Esophagus squamous epithelium (tissue), 5 donors: ENCODE measurements at places on chromosomes 1 and 21. TPM values are rescaled to one million over a fixed set of nuclear protein-coding genes. Genes with fewer than 3 reads are reported as not detected.

CSF3R gene
- total RNA-seq = 6.5 TPM

DNA sequence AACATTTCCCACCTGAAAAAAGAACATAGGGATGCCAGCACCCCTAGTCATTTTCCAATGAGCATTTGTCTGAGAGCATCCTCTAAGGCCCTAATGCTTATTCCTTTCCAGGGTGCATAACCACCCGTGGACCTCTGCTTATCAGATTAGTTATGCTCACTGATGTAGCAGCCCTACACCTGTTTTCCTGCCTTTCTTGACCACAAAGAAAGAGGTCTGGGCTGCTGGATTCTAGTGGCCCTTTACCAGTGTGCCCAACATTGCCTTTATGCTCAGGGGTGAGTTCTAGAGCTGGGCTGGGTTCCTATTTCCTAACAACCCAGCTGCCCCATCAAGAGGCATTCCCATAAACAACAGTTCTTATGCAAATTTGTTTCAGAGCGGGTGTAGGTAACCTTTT lies 20.3 kb upstream of the PM20D1 start:
- no peak for DNase-seq

GRCh38 chr1:235998812-235999211 lies 66.1 kb downstream of the NID1 start:
- no peak for DNase-seq

- DNase-seq = no peak
These were observed at the start of gene HES5 for GRCh38 chr1:2529784-2530512. Gene HES5, minus strand, starts transcription at chr1:2530263. Its CDS starts 99 bp downstream, at chr1:2530164.

- DNase-seq = no peak
These were observed 12.5 kb upstream of the GUCA2A start for GRCh38 chr1:42176902-42177519.

GRCh38 chr1:60615666-60616065 lies 466.7 kb upstream of the NFIA start:
- no peak for DNase-seq

DNA sequence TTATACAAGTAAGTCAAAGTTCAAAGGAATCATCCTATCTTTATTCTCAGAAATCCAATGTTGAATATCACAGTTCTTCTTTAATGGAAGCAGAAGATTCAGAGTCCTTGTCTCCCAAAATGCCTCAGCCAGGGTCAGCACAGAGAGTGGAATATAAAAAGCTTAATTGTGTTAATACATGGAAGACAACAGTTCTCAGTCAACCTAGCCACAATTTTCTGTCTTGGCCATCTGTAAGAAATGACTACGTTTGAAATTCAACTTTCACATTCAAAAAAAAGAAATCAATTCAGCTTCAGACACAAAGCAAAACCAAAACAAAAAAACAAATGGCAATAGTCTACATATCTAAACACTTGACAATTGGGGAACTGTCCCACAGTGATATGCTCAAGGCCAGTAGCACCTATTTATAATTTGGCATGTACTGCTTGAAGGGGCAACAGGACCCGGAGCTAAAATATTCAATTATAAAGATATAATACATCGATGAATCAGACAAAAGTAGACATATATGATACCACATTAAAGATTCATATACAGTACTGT lies 27.3 kb upstream of the GLIS1 start:
- DNase-seq = no peak
